CD4-positive, alpha-beta T cell treated with Interleukin-6 at 100 ng/mL for 8 hours (primary cell): ENCODE measurements at places on chromosomes 7 and 10.

DNA sequence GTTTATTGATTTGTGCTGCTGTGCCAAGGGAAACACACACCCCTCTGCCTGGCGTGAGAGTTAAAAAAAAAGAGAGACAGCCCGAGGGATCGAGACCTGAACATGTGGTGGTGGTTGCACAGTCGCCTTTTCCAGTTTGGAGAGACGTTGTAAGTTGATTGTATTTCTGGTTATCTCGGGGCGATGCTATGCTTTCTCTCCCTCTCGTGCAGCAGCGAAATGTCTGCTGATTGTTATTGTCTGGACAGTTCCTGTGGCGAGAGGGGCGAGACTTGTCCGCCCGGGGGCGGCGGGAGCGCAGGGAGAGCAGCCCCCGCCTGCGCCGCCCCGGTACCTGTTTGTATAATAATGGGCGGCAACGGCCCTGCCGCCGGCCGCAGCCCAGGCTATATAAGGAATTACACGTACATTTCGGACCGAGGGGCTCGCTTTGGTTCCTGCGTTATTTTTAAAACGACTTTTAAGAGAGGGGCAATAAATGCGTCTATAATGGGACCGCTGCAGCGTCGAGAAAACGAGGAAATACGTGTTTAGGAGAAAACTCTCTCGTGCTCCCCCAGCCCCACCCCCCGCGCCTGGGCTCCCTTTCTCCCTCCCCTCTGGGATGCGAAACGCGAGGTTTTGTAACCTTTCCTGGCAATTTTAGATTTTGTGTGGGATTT, 1.7 kb downstream of the ZEB1 start:
- no peak for DNase-seq

- DNase-seq, result no peak
Measured at GRCh38 chr7:1505731-1506550, 1.8 kb upstream of the INTS1 start.

DNA sequence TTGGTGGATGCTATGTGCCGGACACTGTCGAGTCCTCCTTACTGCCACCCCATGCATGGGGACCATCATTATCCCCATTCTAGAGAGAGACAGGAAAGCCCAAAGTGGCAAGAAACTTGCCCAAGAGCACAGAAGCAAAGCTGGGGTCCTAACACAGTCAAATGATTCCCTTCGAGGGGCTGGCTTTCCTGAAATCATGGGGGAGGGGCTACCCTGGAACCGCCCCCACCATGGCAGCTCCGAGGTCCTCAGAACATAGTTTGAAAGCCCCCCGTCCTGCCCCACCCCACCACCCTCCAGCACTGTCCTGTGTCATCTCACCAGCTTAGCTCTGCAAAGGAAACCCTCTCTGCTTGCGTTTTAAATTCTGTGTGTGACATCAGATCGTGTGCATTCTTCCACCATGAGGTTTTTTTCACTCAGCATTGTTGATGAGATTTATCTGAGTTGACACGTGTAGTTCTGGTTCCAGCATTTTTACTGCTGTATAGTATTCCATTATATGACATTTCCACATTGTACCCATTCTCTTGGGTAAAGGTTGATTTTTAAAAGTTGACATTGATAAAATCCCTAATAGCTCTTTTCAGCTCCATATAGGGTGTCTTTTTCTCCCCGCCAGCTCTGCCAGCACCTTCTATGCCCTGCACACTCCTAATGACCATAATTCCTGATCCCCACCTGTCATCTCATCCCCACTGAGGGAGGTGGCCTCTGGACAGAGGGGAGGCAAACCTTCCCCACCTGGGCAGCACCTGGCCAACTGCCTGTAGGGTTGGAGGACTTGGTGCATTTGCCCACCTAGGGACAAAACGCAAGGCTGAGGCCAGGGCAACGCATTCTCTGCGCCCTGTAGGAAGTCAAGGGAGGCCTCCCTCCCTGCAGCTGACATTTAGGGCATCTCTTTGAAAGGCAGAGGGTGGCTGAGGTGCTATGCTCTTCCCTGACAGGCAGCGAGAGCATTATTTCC, 100.2 kb upstream of the GPR26 start:
- DNase-seq, result no peak

DNA sequence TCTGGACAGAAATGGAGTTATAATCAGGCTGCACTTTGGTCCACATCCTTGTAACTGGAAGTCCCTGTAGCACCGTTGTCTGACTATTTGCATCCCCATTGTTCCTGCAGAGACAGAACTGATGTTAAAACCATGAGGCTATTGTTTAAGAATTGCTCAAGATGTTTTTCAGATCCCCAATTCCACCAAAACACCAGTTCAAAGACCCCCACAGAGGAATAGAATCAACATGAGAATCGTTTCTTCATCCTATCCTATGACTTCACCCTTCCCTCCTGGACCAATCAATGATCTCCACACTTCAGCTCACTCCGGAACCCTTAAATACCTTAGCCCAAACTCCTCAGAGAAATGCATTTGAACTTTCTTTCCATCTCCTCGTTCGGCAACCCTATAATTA, 57.1 kb upstream of the GRID1 start:
- no peak for DNase-seq

DNA sequence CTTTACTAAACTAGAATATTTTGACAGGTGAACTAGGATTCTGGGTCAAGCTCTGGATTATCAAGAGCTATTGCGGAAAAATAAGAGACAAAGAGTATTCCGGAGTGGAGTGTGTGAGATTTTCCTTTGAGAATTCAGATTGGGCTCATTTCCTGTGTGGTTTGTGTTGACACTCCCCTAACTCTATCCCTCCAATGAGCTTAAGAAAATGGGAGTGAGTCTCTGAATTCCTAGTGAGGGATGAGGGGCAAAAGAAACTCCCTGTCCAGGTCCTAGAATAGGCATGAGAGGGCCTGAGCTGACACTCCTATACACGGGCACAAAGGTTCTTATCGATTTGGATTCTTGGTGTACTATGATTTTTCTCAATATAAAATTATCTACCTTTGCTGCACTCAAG, 10.2 kb downstream of the KLF14 start:
- no peak for DNase-seq

GRCh38 chr7:94266238-94266644, 128.5 kb upstream of the COL1A2 start:
- DNase-seq, result no peak

- no peak for DNase-seq
Measured at GRCh38 chr10:100687143-100688003, 58.0 kb upstream of the PAX2 start.

DNA sequence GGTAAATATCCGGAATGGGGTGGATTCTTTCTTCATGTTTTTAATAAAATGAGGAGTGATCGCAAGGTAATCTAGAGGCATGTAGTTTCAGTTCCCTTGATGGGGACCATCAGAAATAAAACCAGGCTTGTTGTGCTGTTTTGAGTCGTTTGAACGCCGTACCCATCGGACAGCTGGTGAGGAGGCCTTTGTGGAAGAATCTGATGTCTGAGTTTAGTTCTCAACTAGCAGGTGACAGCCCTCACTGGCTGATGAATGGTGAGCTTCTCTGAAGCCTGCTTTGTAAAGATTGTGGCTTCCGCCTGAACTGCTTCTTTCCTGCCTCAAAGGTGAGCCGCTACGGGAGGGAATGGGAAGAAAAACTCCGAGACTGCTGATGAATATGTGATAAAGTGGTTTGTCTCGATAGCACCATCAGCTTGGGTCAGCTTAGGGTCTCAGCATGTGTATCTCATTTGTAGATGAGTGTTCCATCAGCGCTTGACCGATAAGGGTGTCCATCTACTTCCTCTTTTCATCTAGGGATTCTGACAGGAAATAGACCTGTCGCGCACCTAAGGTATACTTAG, 977 bp downstream of the TMEM248 start:
- DNase-seq, result peak; percentile 37

DNA sequence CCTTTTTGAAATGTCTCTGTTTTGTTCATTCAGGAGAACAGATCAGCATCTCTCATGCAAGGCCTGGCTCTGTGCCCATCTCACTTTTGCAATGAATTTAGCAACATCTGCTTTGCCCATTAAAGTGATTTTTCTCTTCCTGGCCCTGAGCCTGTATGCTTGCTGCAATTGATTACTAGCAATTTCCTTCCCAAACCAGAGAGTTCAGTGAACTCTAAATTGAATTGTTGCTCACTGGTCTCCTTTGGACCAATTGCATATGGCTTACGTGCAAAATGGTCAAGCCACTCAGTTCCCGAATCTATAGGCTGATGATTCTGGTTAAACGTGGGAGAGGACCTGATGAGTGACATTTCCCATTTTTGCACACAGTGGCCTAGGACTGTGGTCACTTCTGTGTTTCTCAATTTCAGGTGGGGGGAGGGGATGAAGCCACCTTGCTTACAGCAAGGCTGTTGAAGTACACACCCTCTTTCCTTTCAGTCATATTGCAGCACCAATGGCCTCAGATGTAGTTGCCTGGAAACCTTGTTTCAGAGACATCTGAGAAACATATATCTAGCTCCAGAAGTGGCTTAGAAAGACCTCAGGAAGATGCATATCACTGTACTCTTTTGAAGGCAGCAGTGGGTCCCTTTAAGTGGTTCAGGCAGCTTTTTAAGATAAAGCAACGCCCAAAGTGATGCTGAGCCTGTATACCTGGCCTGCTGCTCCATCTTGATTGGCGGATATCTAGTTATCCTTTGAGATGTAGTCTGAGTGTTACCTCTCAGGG, 201.4 kb downstream of the PTEN start:
- peak; percentile 64 for DNase-seq

DNA sequence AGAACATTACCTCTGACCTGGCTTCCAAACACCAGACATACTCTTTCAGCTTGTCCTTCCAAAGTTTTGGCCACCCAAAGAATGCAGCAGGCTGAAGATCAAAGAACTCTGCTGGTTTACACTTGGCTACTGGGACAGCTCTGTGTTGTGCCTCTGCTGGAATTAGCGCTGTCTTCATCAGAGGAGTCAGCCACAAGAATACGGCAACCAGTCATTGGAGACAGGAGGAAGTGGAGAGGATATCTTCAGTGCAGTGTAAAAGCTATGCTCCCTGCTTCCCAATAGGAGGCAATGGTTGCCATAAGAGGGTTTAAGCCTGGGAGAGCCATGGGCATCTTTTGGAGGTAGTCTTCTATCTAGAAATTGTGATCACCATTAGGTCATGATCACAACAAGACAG, 126.7 kb upstream of the WNT16 start:
- no peak for DNase-seq

GRCh38 chr10:77707570-77707969, 70.0 kb upstream of the KCNMA1 start:
- DNase-seq, result no peak

GRCh38 chr10:52703898-52704297, 68.7 kb downstream of the MBL2 start:
- DNase-seq, result no peak

GRCh38 chr7:111872450-111873325, 310.4 kb upstream of the IMMP2L start:
- no peak for DNase-seq

DNA sequence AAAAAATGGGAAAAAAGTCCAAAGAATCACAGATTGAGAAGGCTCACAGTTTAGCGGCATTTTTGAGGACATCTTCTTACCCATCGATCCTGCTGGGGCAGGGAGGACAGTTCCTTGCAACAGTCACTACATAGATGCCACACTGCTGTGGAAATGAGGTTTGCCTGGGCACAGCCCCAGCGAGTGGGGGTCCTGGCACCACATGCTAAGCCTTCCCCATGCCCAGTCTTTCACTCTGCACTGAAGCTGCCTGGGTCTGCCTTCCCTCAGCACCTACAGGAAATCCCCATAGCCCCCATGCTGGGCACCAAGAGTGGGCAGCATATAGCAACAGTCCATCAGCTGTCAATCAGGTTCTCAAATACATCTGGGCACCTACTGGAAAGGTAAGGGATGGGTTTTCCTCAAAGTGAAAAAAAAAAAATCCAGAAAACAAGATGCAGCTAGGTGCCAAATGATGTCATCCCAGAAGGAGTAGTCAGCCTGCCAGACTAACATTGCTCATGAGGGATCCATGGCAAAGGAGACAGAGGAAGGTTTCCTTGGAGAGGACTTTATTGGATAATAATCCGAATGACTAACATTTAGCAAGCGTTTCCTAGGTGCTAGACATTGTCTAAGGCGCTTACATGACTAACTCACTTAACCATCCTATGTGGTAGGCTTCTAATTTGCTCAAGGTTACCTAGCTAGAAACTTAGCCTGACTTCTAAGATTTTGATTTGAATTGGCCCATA, 125.7 kb upstream of the CXCL12 start:
- DNase-seq, result no peak

- DNase-seq, result no peak
Measured at GRCh38 chr7:134707663-134708378, 61.2 kb downstream of the BPGM start.

GRCh38 chr10:3774814-3775695, 10.0 kb downstream of the KLF6 start:
- DNase-seq, result no peak
